ENCODE measurements at places on chromosomes 16 and 17.

GRCh38 chr17:75093548-75094158 is 5.9 kb downstream of the SLC16A5 start:
- no peak for DNase-seq

GRCh38 chr17:30326809-30327208 is 7.0 kb downstream of the TMIGD1 start:
- DNase-seq = no peak

GRCh38 chr17:77141846-77142449 is 1.2 kb downstream of the SEC14L1 start:
- DNase-seq = no peak

DNA sequence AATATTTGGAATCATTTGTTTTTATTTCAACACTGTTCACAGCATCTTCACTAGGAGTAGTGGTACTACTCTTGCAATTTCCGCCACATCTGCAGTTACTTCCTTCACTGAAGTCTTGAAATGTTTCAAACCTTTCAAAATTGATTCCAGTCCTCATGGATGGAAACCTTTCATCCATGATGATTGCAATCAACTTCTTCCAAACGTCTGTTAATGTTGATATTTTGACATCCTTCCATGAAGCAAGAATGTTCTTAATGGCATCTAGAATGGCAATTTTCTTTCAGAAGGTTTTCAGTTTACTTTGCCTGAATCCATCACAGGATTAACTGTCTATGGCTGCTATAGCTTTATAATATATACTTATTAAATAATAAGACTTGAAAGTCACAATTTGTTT is 736.8 kb upstream of the CA10 start:
- DNase-seq = no peak
